Epithelial cell of esophagus (primary cell): ENCODE measurements at places on chromosomes 5 and 9.

DNA sequence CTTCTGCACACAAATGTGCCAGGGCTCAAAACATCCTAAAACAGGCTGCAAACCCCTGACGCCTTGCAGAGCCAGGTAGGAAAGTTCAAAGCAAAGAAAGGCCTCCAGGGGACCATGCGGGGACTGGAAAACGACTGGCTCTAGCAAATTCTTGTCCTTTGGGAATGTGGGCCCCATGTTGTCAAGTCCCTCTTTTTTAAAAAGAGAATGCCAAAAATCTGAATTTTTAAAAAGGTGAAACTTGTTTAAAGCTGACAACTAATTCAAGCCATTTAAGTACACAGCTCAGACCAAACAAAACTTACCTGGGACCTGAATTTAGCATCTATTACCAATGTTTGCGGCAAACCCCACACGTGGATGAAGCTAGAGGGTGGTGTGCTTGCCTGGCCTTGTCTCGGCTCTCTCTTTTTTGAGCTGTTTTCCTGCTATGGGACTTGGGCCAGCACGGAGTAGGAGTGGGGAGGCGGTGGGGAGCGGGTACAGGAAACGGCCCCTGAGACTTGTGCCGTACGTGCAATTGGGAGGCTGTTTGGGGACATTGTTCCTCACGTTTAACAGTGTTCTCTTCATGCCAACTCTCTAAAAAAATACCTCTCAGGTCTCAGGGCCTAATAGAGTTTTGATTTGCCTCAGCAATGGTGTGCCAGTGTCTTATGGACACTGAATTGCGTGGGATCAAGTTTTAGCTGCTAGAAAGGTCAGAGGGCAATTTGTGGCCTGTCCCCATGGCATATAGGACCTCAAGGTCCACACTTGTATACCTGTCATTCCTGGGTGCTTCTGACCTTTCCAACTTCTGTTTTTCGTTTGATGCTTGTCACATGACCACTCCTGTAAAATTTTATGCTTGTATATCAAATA, 15.1 kb upstream of the PHF19 start:
- no peak for DNase-seq

- DNase-seq, result no peak
Measured at GRCh38 chr9:111405701-111406100, 75.7 kb upstream of the OR2K2 start.

- DNase-seq, result no peak
Measured at GRCh38 chr5:132100672-132101261, 27.2 kb downstream of the CSF2 start.

GRCh38 chr5:35317586-35317985, 87.3 kb upstream of the PRLR start:
- DNase-seq, result no peak

DNA sequence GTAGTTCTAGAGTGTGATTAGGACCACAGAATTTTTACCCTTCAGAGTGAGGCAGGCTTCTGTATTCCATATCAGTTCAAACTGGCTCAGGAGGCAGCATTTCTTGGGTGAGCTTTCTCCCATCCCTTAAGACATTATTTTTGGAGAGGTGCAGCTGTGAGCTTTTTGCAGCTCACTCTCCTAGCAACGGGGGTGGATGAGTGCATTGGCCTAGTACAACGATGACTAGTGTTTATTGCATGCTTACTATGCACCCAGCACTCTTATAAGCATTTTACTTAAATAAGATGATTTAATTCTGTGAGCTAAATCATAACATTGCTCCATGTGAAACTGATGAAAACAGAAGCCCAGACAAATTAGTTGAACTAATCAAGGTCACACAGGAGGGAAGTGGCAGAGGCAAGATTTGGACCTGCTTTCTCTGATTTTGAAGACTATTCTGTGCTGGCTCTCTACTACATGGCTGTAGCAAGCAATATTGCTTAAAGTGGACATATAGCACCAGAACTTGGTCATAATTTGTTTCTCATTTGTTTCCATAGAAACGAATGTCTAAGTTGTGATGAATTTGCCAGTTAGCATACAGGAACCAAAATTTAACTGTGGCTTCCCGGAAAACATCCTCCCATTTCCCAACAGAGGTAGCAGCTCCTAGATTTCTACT, 372.1 kb upstream of the RIOK2 start:
- DNase-seq, result peak; percentile 49

- DNase-seq, result peak; percentile 30
Measured at GRCh38 chr9:130931508-130932254, 7.4 kb downstream of the FIBCD1 start.

- peak; percentile 71 for DNase-seq
Measured at GRCh38 chr5:159444441-159445082, 114.3 kb upstream of the IL12B start.

DNA sequence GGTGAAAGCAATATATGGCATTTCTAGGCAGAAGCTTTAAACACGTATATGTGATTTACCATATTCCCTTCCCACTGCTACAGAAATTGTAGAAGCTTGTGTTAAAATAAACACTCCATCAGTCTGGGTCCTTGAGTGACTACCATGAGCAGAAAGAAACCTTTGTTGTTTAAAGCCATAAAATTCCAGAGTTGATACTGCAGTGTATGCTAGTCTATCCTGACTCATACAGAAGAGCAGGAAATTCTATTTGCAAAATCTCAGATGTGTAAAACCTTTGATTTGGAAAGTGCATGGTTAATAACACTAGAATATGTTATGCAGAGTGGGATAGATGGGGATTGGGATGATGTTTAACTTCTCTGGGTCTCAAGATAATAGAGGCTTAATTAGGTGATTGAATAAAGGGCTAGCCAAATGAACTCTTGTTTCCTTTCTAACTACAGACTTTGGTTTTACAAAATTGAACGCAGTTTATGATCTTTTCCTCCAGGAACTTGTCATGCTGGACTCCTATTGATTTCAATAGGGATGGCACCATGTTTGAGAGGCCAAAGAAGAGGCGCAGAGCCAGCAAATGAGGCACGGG, 282.7 kb upstream of the VLDLR start:
- peak; percentile 27 for DNase-seq

DNA sequence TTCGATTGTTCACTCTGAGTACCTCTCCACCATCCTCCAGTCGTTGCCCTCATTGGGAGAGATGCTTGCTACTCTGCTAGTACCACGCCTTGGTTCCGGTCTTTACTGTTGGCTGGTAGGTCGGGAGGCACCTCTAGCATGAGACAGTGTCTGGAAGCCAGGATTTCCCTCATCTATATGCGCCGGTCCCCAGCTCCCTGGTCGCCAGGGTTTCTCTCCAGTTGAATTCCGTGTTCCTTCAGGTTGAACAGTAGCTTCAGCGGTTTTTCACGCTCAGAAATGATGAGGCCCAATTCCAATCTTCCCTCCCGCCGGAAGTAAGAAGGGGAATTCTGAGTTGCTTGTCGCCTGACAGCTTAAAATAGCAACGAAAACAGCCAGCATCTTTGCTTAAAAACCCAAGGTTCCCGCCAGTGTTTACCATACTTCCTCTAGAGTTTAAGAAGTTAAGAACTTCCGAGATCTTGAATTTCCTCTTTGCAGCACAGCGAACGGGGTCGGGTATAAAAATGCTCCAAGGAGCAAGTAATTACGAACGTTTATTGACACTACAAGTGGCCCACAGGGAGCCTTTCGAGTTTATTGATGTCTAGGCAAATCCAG, 1.3 kb upstream of the ST8SIA4 start:
- DNase-seq, result no peak

DNA sequence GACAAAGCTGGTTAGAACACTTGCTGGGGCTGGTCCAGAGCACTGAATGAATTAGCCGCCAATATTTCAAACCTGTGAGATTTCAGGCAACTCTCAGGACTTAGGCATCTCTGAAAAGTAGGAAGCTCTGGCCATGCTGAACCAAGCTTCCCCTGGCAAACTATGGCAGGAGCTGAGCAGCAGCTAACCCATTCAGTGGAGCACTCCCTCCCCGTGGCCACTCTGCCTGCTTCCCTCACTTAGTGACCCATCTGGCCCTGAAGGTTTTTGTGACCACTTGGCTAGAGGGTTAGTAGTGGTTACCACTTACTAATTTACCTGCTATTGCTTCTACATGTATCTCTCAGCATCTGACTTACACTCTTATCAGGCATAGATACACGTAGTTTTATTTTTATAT, 25.5 kb downstream of the FOXI1 start:
- DNase-seq, result no peak

DNA sequence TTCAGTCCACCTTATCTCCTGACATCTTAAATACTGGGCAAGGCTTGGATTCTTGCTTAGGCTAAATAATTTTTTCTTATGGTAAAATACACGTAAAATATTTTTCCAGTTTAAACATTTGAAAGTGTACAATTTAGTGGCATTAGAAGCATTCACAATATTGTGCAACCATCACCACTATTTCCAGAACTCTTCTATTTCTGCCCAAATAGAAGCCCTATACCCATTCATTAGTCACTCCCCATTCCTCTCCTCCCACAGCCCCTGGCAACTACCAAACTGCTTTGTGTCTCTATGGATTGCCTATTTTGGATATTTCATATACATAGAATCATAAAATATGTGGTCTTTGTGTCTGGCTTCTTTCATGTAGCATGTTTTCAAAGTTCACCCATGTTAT, 57.6 kb downstream of the IL31RA start:
- no peak for DNase-seq

DNA sequence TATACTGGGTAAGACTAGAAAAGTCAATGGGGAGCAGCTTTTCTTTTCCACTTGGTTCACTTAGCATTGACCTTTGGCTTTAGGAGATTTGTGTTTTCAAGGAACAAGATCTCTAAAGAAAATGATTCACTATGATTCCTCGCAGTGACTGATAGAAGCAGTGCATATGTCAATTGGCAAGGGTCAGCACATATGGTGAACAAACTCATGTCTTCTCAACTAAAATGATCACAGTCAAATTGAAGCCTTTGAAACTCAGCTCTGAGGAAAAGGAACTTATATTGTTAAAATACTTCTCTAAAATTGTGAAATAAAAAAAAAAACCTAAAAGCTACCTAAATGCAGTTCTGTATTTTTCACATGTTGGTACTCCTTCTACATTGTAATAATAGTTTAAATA, 43.2 kb upstream of the IL7R start:
- DNase-seq, result no peak

- no peak for DNase-seq
Measured at GRCh38 chr9:105968811-105969466, 274.6 kb downstream of the TMEM38B start.

DNA sequence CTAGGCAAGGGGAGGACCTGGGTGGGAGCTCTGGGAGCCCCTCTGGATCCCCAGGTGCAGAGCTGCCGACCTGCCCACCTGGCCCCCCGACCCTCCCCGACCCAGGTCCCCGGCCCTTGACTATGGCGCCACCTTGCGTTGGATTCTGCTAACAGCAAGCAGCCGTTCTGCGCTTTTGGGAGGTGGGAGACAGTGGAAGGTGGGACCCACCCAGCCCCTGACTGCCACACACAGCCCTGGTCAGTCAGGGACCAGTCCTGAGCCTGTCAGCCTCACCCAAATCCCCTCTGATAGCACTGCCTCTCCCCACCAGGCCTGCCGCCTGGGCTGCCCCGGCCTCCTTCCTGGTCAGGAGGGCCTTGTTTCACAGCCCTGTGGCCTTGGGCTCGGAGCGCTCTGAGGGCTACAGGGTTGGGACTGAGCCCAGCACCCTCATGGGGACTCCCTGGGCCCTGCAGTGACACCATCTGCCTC, 77.9 kb downstream of the HMCN2 start:
- DNase-seq, result no peak

DNA sequence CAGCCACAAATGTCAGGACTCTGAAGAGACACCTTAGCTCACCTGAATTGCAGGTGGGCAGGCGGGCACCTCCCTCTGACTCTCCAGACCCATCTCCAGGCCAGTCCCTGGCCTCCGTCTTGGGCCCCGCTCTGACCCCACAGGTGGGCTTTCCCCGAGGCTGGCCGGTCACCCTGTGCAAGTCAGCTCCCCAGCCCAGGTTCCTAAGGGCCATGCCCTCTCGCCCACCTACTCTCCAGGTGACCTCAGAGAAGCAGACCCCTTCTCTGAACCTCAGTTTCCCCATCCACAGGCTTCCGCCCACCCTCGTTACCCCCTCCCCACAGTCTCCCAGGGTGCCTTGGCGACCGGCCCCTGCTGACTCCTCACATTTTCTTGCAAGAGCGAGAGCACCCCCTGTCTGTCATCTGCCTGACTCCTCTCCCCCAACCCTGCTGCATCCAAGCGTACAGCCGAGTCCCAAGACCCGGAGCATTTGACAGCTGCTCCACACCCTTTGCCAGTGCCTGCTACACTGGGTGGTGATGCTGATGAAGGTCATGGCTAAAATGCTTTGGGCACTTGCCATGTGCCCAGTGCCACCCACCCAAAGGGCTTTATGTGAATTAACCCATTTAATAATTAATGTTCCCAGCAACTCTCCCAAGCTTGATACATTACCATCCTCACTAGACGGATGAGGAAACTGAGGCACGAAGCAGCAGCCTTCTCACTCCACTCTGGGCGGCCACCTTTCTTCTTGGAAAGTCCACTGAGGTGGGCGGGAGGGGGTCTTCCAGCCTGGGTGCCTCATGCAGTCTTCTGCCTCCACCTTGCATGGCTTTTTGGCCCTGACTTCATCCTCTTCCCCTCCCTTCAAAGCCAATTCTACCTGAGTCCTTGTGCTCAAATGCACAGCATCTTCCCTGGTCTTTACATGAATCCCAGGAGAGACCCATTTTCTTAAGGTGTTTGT, 51.1 kb upstream of the ORM1 start:
- DNase-seq, result peak; percentile 67

DNA sequence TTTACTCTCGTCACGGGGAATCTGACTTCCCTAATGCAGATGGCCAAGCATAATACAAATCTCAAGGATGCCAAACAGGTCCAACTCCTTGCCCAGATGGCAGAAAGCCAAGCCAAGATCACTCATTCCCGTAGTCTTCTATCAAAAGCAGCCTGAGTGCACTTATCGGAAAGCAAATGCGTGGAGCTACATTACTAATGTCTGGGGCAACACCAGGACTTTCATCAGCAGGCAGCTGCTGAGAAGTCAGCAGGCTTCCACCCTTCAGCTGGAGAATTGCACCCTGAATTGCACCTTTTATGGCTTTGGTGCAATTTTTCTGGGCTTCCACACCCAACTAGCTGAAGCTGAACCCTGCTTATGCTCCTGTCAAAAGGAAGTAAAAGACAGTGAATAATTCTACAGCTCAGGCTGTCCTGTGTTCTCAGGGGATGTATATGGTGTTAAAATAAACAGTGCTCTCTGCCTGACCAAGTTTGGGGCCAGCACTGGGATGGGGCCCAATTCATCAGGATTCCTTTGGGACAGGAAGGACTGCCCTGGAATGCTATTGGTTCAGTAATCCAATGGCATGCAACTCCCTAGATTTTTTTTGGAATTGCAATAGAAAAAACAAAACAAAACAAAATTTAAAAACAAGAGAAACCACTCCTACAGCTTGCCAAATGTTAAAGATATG, 92.6 kb downstream of the DPYSL3 start:
- peak; percentile 95 for DNase-seq

- no peak for DNase-seq
Measured at GRCh38 chr9:38401994-38402393, 9.5 kb downstream of the ALDH1B1 start.

- no peak for DNase-seq
Measured at GRCh38 chr5:172235132-172235780, 41.3 kb downstream of the EFCAB9 start.

DNA sequence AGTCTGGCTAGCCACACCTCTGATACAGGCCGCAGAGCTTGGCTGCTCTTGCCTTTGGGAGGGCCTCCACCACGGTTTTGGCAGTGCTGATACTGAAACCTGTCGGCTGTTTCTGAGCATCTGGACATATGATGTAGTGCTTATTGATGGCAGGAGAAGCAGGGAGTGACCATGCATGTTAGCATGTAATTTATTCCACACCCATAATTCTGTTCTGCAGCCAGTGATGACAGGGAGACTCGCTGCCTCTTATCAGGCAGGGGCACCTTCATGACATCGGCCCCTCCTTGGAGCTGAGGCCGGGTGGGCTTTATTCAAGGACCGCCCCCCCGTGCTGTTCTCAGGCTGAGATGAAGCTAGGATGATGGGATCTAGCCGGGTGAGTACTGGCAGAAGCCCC, 49.0 kb downstream of the OLFM1 start:
- DNase-seq, result no peak
